Fibroblast of villous mesenchyme (primary cell): ENCODE measurements at places on chromosomes 16 and 17. TPM values are rescaled to one million over a fixed set of nuclear protein-coding genes. Genes with fewer than 3 reads are reported as not detected.
A peak's percentile ranks its signal among the peaks of the same experiment; 100 is the strongest.

GRCh38 chr17:68589086-68589485 is 12.1 kb downstream of the FAM20A start:
- DNase-seq = no peak

- no peak for DNase-seq
Measured at GRCh38 chr16:81668243-81669097, 110.6 kb upstream of the PLCG2 start.

DNA sequence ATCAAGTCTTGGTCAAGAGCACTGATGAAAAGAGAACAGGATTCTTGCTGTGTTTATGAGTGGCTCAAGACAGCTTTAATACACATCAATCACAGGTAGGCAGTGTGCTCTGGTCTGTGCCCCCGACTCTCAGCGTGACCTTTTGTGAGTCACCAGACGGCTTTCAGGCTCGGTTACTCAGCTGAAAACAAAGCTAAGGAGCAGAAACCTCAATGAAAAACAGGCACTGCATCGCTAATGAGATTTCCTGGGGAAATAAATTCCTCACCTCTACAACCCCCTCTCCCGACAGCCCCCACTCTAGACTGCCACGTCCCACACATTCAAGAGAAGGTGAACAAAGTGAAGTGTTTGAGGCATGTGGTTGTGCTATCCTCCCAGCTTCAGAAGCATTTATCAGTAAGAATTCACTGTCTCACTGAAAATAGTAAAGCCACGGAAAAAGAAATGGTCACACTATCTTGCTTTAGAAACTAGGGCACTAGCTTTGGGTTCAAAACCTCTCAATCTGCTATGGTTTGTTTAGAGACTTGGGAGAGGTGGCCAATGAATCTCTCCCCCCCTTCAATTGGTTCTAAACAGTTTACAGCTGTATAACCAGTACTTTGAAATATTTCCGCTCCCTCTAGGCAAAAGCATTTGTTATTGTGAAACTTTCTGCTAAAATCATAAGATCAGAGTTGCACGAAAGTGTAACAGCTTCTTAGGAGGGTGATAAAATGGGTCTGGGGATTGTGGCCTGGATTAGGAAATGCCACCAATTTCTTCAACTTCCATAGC is 199.5 kb upstream of the PMFBP1 start:
- peak; percentile 84 for DNase-seq

DNA sequence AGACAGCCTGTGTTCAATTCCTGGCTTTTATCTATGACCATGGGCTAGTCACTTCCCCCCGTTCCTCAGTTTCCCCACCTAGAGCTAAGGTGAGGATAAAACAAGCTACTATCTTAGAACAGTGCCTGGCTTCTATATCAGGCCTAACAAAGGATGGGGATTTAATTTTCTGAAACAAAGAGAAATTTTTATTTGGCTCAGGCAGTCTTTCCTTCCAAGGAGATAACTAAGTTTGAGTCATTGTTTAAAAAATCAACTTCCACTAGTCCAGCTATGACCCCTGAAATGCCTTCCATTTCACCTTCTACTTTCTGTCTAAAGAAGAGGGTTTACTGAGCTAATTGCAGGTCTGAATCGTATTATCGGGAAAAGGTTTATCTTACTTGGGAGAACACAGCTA is 99.0 kb downstream of the CMIP start:
- no peak for DNase-seq

GRCh38 chr16:51045186-51045585 is 105.9 kb downstream of the SALL1 start:
- DNase-seq = no peak

DNA sequence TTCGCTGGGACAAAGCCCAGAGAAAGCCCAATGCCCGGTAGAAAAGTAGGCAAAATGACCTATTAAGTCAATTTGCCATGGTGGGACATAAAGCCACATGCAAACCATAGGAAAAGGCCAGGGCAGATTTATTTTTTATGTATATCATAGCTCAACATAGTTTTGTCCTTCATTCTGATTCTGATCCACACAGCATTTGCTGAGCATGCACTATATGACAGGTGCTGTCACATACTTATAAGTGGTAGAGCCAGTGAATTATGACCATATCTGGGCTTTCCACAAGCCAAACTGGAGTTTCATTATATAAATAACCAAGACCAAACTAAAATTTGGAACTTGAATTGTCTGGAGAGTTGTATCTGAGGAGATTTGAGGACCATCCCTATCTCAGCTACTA is 74.3 kb downstream of the CA10 start:
- no peak for DNase-seq

DNA sequence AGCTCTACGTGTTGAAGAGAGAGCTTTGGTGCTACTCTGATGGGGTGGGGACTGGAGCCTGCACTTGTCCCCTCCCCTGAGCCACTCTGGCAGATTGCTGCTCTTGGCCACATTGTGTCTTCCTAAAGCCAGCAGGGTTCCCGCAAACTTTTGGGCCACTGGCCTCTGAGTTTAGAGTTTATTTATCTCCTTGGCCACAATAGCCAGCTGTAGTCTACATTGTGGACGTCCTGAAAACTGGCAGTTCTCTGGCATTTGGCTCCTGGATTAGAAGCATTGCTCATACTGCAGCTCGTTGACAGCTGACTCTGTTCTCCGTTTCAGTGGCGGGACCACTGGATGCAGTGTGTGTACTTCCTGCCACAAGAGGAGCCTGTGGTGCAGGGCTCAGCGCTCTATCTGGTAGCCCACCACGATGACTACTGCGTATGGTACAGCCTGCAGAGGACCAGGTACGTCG is 34.6 kb downstream of the PRMT7 start:
- no peak for DNase-seq

- no peak for DNase-seq
Measured at GRCh38 chr16:74717367-74717766, 16.7 kb upstream of the MLKL start.

GRCh38 chr16:79012671-79013434 is 587.7 kb downstream of the MAF start:
- DNase-seq = no peak

DNA sequence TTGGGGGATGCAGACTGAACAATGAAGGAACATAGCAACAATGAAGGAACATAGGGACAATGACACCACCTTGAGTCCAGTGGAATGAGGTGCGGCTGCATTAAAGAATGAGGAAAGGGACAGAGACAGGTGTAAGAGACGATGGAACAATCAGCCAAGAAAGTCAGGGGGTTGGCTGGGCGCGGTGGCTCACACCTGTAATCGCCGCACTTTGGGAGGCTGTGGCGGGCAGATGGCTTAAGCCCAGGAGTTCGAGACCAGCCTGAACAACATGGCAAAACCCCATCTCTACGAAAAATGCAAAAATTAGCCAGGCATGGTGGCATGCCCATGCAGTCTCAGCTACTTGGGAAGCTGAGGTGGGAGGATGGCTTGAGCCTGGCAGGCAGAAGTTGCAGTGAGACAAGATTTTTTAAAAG is 13.6 kb upstream of the CBFB start:
- DNase-seq = no peak

- no peak for DNase-seq
Measured at GRCh38 chr16:50403491-50403890, 34.7 kb upstream of the BRD7 start.

DNA sequence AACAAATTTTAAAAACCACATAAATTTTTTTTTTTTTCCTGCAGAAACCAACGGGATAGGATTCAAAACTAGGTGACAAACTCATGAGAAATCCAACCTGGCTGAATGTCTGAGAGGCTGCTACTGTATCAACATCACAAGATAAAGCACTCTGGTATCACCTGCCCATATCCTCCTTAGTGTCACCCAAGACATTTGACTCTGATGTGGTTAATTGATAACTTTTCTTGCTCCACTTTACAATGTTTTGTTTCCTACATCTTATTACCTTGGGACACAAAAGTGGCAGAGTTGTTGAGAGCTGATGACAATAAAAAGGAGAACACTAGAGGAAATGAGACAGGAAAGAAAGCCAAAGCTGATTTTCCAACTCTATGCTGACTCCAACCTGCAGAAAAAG is 4.0 kb upstream of the FBXL20 start:
- DNase-seq = no peak

- DNase-seq = peak; percentile 62
Measured at GRCh38 chr16:67415872-67416793, at the start of gene ZDHHC1. Gene ZDHHC1, minus strand, starts transcription at chr16:67416477. Its CDS starts 8,702 bp downstream, at chr16:67407775.

KRTAP17-1 gene
- not detected in 2 replicates for total RNA-seq

CCL14 gene
- not detected in 2 replicates for total RNA-seq

TPSD1 gene
- not detected in 2 replicates for total RNA-seq

ZSCAN10 gene
- under 0.01 TPM in 1 of 2 replicates, not detected in the other for total RNA-seq

NUPR1 gene
- 8.2 and 27.7 TPM in 2 replicates for total RNA-seq

TBX6 gene
- 0.32 and 0.43 TPM in 2 replicates for total RNA-seq

NPIPA5 gene
- 0.64 and 0.86 TPM in 2 replicates for total RNA-seq
